NCI-H1417 (cell line): ENCODE measurements at places on chromosomes 3 and 15.

GRCh38 chr15:60804986-60805949 lies 326.3 kb upstream of the ICE2 start:
- DNase-seq, result peak; percentile 14

GRCh38 chr3:171415070-171415469 lies 45.1 kb downstream of the TNIK start:
- DNase-seq, result no peak

DNA sequence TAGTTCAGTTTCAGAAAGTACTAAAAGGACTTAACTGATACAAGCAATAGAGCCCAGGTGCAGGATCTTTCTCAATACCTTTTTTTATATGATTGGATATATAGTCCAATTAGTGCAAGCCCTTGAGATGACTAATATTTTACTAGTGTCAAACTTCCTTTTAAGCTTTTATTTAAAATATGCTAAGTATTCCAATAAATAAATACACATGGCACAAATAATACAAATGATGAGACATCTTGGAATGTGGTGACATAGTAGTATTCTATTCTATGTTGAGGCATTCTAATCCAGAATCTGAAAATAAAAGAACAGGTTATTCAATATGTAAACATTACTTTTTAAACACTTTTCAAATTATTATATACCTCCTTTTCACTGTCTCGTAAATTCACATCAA lies 670.0 kb downstream of the SI start:
- no peak for DNase-seq

DNA sequence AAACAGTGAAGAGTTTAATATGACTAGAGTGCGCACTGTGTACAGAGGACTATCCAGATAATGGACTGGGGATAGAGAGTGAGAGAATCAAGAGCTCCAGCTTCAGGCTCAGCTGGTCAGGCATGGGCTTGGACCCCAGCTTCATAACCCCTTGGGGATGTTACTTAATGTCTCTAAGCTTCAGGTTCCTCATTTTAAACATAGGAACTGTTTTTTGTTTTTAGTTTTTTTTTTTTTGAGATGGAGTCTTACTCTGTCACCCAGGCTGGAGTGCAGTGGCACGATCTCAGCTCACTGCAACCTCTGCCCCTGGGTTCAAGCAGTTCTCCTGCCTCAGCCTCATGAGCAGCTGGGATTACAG lies 9.9 kb upstream of the BRPF1 start:
- DNase-seq, result no peak

DNA sequence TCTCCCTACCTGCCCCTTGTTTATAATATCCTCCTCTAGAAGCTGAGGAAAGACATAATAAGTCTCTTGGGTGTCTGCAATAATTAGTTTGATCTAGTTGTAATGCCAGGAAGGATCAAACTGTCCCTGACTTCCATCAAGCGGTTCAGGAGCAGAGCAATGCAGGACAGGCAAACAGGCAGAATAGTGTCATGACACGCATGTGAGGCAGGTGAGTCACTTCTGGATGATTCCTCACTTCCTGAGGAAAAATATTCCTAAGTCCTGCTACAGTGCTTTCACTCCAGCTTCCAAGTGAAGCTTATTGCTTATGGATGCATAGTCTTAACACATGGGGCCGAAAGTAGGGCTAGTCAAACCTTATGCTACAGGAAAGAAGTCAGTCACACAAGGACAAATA lies 85.8 kb downstream of the GREM1 start:
- DNase-seq, result no peak

DNA sequence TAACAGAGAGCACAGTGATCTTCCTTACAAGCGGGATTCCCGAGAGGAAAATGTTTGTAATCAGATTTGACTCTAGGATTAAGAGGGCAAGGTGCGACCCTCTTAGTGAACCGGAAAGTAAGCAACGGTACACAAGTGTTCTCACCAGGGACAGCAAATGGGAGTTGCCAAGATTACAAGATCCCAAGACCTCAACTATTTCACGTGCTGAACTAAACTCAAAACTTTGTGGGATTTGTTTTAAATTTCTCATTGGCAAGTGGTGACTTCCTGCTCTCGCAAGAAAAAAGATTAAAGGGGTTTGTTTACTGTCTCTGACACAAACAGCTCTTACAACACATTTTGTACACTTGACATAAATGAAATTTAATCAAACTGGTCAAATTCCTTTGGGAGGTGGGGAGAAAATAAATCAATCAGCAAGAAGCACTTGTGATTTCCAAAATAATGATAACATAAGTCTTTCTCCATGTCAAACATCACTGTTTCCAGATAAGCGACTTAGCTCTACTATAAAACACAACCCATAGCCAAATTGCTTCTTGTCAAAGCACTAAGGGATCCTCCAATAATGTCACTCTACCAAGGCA lies 2.2 kb upstream of the PGPEP1L start:
- no peak for DNase-seq

- no peak for DNase-seq
Measured at GRCh38 chr3:147184794-147185193, 221.5 kb downstream of the ZIC4 start.

- DNase-seq, result no peak
Measured at GRCh38 chr3:113574213-113574612, 41.9 kb downstream of the SIDT1 start.

DNA sequence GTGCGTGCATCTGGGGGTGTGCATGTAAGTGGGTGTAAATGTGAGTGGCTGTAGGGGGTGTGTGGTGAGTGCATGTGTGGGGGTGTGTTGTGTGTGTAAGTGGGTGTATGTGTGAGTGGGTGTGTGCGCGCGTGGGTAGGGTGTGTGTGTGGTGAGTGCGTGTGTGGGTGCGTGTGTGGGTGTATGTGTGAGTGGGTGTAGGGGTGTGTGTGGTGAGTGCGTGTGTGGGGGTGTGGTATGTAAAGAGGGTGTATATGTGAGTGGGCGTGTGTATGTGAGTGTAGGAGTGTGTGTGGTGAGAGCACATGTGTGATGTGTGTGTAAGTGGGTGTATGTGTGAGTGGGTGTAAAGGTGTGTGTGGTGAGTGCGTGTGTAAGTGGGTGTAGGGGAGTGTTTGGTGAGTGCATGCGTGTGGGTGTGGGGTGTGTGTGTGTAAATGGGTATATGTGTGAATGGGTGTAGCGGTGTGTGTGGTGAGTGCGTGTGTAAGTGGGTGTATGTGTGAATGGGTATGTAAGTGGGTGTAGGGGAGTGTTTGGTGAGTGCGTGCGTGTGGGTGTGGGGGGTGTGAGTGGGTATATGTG lies 916 bp upstream of the CPN2 start:
- DNase-seq, result no peak

DNA sequence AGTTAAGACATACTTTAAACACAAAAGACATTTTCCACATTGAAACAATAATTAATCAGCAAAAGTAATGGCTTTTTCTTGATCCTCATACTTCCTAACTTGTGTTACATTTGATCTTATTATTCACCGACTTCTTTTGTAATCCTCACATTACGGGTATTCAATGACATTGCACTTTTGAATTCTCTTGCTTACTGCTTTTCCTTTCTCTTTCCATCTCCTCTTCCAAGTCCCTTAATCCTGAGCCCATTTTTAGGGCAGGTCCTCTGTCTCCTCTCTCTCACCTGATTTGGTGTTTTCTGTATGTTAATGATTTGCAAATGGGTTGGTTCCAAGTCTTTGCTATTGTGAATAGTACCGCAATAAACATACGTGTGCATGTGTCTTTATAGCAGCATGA lies 48.5 kb upstream of the RAP2B start:
- DNase-seq, result no peak

DNA sequence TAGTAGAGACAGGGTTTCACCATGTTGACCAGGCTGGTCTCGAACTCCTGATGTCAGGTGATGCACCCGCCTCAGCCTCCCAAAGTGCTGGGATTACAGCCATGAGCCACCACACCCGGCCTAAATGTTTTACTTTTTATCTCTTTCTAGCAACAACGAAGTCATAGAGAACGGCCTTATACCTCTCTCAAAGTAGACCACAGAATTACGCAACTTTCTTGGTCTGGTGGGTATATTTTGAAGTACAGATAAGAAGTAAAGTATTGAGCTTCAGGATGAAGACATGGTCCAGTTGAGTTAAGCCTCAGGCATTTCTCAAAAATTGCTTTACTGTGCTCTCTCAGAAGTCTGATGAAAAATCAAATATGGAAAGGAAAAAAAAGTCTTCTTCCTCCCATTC lies 30.6 kb downstream of the FAM240A start:
- no peak for DNase-seq

- DNase-seq, result no peak
Measured at GRCh38 chr3:7209098-7209497, 348.2 kb downstream of the GRM7 start.

- peak; percentile 5 for DNase-seq
Measured at GRCh38 chr3:10968401-10968800, 24.1 kb upstream of the SLC6A1 start.

DNA sequence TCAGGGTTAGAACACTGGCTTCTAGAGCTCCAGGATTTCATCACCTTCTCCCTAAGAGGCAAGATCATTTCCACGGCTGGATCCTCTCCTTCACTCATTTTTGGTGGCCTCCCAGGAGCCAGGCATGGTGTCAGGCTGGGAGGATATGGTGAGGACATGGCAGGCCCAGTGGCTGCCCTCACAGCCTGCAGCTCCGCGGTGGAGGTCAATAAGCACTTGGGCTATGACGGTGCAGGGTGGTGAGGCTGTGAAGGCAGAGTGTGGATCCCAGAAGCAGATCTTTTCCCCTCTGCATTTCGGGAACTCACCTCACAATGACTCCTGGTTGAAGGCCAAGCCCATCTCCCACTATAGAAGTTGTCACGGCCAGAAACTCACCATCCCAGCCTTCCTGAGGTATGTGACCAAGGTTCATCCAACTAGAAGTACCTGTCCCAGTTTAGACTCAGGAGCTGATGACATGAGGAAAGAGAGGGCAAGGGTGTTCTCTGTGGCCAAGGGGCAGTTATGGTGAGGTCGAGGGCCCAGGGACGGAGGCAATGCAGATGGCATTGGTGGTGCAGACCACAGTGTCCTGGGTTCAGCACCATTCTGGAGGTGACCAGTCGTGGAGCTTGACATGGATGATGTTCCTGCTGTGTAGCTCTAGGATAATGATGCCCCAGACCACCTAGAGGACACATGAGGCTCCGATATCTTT lies 100.1 kb upstream of the SMAD3 start:
- DNase-seq, result no peak

DNA sequence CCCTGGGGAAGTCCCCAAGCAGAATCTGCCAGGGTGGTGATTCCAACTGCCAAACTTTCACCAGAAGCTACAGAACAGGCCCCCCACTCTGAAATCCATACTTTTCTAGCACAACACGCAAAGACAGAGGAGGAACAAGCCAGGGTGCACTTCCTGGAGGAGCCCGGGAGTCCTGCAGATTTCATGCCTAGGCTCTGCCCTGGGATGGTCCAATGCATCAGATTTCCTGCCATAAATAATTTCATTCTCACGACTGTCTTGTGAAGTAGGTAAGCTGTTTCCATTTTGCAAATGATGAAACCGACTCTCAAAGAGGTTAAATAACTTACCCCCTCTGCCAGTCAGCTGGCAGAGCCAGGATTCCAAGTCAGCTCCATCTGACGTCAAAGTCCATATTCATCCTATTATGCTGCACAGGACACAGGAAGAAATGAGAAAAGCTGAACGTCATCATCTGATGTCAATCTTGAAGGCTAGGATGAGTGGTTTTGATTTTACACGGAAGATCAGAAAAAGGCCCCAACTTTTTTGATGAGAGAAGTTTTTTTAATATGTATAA lies 134.8 kb upstream of the IGF1R start:
- DNase-seq, result no peak

- no peak for DNase-seq
Measured at GRCh38 chr3:164677317-164677716, 401.0 kb downstream of the SI start.

DNA sequence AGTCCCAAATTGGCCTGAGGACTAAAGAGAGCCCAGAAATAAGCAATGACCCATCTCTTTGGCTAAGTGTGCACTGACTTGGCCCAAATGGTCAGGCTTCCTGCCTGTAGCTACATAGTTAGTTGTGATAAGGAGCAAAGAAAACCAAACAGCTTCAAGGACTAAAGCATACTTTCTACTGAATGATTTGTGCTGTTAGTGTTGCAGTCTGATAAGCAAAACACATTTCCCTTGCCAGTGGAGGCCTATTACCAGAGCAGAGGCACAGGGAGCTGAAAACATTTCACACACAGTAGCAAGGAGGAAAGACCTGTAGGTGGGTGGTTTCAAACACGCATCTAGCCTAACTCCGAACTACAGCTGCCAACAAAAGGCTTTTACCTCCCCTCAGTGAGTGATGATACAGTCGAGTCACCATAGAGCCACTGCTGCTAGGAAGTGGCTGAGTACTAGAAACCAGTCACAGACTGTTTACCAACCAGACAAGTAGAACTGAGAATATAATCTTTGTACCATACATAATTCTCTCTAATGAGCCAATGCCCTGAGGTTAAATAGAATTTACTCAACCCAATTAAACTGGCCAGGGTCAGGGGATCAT lies 222.3 kb upstream of the THBS1 start:
- peak; percentile 2 for DNase-seq

- DNase-seq, result no peak
Measured at GRCh38 chr15:27237319-27237939, 266.4 kb downstream of the GABRG3 start.
